Skeletal muscle cell (primary cell): ENCODE measurements at places on chromosomes 4 and X.

DNA sequence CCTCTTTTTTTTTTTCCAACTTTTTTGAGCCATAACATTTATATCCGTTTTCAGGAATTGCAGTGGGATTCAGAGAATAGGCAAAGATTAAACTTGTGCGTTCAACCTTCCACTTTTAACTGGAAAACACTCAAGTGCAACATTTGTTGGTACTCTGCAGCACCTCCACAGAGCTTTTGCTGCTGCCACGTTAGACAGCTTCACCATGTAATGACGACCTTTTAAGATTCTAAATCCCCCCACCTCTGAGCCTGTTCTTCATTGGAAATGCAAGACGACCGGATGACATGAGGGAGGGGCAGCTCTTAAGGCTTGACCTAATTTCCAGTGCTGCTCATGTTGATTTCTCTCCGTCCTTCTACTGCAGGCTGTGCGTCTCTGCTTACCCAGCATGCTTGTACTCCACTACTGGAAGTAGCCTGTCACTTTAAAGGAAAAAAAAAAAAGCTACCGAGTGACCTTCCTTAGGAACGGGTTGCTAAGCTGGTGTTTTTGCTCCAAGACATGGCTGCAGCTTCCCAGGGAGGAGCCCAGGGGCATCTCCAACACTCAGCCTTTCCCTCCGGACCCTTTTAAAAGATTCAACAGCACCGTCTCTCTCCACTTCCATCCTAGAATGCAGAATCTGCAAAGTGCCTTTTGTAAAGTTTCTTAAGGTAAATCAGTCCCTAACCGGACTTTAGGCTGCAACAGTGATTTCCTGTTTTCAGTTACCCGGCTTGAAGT is at the start of gene CC2D2A:
TSS of gene CC2D2A (plus strand) at position 481 of the 726 bp plus-strand sequence. CDS start 6,051 bp downstream, outside the sequence.
- DNase-seq = no peak

DNA sequence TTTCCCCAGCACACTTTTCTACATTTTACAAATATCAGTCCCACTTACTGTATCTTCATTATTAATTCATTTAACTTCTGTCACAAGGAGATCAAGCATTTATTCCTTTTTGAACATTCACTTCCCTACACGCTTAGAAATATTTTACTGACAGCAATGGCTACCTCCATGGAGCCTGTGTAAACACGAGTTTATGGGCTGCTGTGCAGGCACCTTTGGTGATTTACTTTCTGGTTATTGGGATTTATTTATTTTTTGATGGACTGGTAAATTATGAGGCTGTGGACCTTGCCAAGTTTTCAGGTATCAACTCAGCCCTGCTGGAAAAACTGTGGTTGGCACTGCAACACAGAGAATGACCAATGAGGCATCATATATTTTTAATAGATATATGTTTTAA is 45.4 kb upstream of the PAQR3 start:
- no peak for DNase-seq

GRCh38 chrX:14927401-14927800 is 54.2 kb downstream of the MOSPD2 start:
- no peak for DNase-seq

DNA sequence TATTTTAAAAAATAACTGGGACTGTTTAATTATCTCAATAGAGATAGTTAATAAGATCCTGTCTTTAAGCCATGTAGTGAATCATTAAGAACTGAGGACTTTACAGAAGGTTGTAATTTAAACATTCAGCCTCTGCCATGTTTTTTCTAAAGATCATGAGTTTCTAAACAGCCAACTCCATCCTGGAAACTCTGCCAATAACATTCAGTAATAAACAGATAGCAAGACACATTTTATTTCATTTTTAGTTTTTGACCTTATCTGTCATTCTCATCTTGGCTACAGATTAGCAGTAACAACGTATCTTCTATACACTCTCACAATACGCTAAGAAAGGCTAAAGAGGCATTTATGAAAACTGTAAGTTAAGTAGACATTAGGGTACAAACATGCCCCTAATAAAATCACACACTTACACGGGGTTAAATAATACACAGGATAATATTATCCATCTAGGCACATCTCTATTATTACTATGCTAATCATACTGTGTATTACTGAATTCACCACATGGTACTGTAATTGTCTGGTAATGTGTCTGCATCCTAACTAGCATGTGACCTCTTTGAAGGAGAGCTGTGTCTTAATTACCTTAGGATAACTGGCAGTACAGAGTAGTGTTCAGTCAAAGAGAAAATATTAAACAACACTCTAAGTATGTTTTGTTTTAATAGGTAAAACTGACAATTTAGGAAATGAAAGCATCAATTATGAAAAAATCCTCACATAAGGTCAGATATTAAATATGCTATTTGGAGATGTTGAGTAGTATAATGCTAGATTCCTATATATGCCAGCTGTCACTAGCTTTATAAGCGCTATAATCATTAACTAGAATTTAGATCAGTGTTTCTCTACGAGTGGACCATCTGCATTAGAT is 122.4 kb upstream of the NAP1L5 start:
- DNase-seq = no peak

- DNase-seq = no peak
Measured at GRCh38 chr4:185738820-185739219, 73.2 kb downstream of the SORBS2 start.

- no peak for DNase-seq
Measured at GRCh38 chrX:86066998-86067397, 19.6 kb upstream of the CHM start.

DNA sequence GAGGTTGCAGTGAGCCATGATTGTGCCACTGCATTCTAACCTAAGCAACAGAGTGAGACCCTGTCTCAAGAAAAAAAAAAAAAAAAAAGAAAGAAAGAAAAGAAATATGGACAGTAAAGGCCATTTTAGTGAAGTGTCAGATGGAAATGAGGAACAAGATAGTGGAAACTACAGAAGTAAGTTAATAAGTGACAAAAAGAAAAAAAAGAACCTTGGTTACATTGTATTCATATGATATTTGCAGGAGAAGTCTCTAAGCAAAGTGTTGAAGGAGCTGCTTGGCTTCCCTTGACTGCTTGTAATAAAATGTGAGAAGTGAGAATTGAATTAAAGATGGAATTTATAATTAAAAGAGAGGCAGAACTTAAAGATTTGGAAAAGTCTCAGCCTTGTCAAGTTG is 73.2 kb downstream of the HOPX start:
- no peak for DNase-seq

DNA sequence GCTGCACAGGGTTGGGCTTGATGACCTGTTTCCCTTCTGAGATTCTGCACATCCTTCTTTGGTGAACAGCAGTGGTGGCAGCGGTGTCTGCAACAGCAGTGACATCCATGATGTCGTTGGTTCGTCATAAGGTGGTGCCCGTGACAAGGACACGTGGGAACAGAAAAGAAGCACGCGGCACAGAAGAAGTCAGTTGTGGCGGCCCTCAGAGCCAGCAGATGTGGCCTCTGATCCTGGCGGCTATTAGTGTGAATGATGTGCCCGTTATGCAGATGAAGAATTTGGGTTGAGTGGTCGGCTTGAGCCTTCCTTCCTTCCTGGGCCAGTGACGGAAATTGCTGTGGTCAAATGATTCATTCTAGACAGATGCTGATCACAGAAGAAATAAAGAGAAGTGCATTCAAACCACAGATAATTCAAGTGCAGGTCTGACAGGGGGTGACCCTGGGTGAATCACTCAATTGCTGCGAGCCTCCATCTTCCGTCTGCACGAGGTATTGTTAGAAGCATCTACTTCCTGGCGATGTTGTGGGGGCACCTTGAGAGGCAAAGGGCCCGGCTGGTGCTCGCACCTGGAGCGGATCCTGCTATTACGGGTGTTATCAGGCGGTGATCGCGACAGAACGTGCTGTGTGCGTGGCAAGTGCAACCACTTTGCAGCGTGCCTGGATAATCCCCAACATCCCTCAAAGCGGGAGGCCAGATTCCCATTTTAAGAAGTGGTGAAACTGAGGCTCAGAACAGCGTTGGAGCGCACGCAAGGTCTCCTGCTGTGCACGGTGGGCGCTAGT is 215.2 kb upstream of the PSAPL1 start:
- peak; percentile 66 for DNase-seq

DNA sequence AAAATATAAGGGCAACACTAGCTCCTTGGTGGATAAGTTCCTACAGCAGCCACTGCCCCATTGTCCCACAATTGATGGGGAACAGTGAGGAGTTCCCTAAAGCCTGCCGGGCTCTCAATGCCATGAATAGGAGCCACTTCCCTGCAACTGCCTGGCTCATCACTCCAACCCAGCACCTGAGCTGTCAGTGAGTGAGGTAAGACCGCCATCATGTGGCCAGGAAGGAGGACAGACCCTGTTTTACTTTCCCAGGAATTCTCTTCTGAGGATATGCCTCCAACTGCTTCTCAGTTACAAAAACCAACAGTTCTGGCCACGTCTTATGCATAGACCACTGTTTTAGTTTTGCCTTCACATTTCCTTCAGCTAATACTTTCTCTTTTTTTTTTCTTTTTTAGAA is 45.5 kb downstream of the SRPX start:
- no peak for DNase-seq

GRCh38 chr4:2694691-2695090 is 61.4 kb downstream of the TNIP2 start:
- DNase-seq = no peak

- no peak for DNase-seq
Measured at GRCh38 chrX:30898886-30899285, 9.8 kb upstream of the TAB3 start.
